ENCODE measurements at places on chromosomes 16 and 17. TPM values are rescaled to one million over a fixed set of nuclear protein-coding genes. Genes with fewer than 3 reads are reported as not detected.

The DNAH9 gene
- total RNA-seq = not detected

The CLCN7 gene
- total RNA-seq = 64.0 TPM

The SNAI3 gene
- 21.0 TPM for total RNA-seq

The TP53TG3D gene
- not detected for total RNA-seq

The APOBR gene
- total RNA-seq = 16.7 TPM

GRCh38 chr16:22075043-22075757 lies 17.1 kb upstream of the VWA3A start:
- H3K4me1 ChIP-seq = peaks cover 4% of the 10 kb centered on the region
- no peaks in the 10 kb centered on the region for H3K36me3 ChIP-seq
- DNase-seq = no peak
- no peak overlapping the region for H3K4me3 ChIP-seq

- no peaks in the 10 kb centered on the region for H3K4me1 ChIP-seq
- H3K36me3 ChIP-seq = no peaks in the 10 kb centered on the region
- no peak for DNase-seq
- no peak overlapping the region for H3K4me3 ChIP-seq
- no peak overlapping the region for H3K27ac ChIP-seq
Measured at GRCh38 chr17:81804559-81805399, 829 bp downstream of the GCGR start.

DNA sequence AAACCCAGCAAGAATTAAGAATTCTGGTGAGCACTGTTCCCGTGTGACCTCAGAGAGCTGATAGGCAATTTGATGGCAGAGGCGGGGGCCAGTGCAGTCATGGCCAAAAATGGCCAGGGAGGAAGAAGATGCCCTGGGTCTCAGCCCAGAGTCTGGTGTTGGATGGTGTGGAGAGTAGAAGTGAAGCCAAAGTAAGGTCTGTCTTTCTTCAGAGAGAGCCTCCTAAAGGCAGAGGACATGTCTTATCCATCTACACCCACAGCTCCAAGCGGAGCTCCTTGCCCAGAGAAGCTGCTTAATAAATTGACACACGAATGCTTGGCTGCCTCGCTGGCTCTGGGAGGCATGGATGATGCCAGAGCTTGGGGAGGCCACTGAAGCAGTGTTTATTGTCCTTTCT lies 19.7 kb upstream of the ZNF652 start:
- no peak for DNase-seq
- no peak overlapping the region for H3K4me3 ChIP-seq
- peaks cover 9% of the 10 kb centered on the region for H3K27me3 ChIP-seq
- H3K27ac ChIP-seq = no peak overlapping the region
- peaks cover 5% of the 10 kb centered on the region for H3K4me1 ChIP-seq

- H3K27me3 ChIP-seq = peaks cover 35% of the 10 kb centered on the region
- no peak overlapping the region for H3K27ac ChIP-seq
- no peak overlapping the region for H3K4me3 ChIP-seq
- H3K4me1 ChIP-seq = peaks cover 15% of the 10 kb centered on the region
- no peak for DNase-seq
Measured at GRCh38 chr16:46882304-46882939, 1.7 kb upstream of the GPT2 start.

GRCh38 chr17:951325-952132 lies 28.0 kb downstream of the NXN start:
- H3K36me3 ChIP-seq = no peaks in the 10 kb centered on the region
- H3K27ac ChIP-seq = no peak overlapping the region
- peaks cover 10% of the 10 kb centered on the region for H3K27me3 ChIP-seq
- no peak overlapping the region for H3K4me3 ChIP-seq
- no peaks in the 10 kb centered on the region for H3K4me1 ChIP-seq

- H3K27ac ChIP-seq = no peak within 1 kb of the TSS
- peak within 1 kb of the TSS; percentile 79 for H3K4me3 ChIP-seq
- DNase-seq = peak; percentile 73
- peaks cover 7% of the 10 kb centered on the region for H3K4me1 ChIP-seq
- peaks cover 52% of the 10 kb centered on the region for H3K27me3 ChIP-seq
Measured at GRCh38 chr16:81778861-81779535, at the start of gene PLCG2. TSS of gene PLCG2 (plus strand) at chr16:81779291. CDS start at chr16:81785990, 6,699 bp downstream.

DNA sequence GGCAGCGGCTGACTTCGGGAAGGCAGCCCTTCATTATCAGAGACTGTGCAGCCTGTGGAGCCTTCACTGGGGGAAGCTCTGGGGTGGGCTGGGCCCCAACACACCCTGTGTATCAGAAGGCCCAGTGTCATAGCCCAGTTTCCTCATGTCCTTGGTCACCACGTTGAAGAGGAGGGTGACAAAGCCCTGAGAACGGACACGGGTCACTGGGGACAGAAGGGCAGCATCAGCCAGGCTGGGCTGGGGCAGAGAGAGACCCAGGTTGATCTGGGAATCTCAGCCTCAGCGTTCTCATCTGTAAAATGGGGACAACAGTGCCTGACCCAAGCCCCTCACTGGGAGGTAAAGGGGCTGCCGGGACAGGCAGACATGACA lies 19.3 kb downstream of the B9D1 start:
- peaks cover 10% of the 10 kb centered on the region for H3K27me3 ChIP-seq
- H3K4me1 ChIP-seq = no peaks in the 10 kb centered on the region
- no peak overlapping the region for H3K27ac ChIP-seq
- DNase-seq = no peak
- no peak overlapping the region for H3K4me3 ChIP-seq
